ENCODE measurements at places on chromosomes 5 and 9.

DNA sequence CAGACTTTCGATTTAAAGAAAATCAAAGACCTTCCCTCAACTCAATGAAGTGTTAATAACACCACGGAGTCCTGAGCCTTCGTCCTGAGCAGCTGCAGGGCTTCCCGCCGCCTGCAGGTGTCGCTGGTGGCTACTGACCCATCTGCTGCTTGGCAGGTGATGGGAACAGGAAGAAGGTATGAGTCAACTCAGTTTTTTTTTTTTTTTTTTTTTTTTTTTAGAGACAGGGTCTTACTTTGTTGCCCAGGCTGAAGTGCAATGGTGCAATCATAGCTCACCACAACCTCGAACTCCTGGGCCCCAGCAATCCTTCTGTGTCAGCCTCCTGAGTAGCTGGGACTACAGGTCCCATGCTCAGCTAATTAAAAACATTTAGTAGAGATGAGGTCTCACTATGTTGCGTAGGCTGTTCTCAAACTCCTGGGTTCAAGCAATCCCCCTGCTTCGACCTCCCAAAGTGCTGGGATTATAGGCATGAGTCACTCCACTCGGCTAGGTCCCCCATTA lies 185.7 kb upstream of the IL12B start:
- no peak for DNase-seq

GRCh38 chr5:38935437-38935836 lies 89.6 kb downstream of the OSMR start:
- DNase-seq, result no peak

DNA sequence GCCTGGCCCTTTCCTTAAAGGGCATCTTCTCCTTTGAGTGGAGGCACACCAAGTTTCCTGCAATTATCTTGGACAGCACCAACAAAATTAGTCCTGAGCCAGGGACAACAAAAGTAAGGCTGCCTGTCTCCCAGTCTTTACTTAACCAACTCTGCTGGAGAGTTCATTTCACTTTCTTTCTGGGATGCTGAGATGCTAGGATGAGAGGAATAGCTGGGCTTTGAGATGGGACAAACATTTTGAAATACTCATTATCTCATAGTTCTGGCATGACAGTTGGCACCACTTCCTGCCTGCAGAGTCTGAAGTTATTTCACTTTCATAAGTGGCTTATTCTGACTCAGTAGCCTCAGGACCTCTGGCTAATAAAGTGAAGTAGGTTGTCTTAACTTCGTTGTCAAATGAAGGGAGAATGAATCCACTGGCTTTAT lies 157.0 kb downstream of the C9orf152 start:
- no peak for DNase-seq

DNA sequence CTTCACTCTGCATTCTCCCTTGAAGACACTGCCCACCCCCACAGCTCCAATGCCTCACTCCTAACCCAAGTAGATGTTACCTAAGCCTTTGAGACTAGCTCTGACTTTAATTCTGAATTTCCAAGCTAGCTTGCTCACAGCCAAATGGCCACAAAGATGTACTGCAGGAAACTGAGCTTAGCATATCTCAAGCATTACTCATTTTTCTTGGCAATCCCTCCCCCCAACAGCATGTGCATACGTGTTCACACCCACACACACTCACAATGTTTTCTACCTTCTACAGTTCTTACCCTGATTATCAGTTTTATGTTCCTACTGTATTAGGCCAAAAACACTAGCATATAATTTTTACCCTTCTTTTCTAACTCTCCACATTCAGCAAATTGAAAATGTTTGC lies 13.7 kb upstream of the GRIA1 start:
- no peak for DNase-seq

- DNase-seq, result no peak
Observed at GRCh38 chr5:103881560-103881959, 319.0 kb upstream of the NUDT12 start.

Data from NCI-H524 treated with DMSO at 0.1 percent for 48 hours (cell line).